Fibroblast of mammary gland (primary cell): ENCODE measurements at places on chromosomes 4 and X.

DNA sequence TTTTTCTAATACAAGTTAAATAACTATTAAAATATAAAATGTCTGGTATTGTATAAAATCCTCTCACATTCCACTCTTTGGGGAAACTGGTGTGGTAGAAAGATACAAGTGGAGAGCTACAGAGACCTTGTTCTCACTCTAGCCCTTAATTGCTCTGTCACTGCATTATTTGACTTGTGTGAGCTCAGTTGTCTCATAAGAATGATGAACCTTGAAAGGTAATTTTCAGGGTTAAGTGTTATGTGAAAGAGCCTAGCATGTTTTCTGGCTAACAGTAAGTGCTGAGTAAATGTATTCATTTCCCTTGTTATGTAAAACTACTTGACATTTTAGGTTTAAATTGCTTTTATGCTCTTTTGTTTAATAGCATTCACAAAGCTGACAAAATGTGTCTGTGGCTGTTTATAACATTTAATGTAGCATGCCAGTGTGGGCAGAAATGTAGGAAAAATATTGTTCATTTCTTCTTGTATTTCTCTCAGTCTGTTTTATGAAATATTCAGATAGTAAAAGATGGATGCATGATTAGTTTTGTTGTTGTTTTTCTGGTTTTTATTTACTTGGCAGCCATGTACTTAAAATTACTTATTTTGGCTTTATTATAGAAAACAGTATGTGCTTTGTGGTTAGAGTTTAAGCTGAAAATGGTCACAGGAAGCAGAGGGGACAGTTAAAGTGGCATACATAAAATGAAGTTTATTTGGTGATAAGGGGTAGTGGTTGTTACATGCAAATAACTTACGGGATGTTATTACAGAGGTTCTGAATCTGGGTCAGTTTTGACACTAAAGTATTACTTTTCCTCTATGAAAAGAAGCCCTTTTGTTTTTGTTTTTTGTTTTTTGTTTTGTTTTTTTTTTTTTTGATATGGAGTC, 29.2 kb downstream of the SLAIN2 start:
- no peak for DNase-seq

- DNase-seq: no peak
Observed at GRCh38 chr4:121973816-121974215, 22.0 kb upstream of the TRPC3 start.

GRCh38 chr4:7365462-7366179, 69.1 kb downstream of the PSAPL1 start:
- no peak for DNase-seq

DNA sequence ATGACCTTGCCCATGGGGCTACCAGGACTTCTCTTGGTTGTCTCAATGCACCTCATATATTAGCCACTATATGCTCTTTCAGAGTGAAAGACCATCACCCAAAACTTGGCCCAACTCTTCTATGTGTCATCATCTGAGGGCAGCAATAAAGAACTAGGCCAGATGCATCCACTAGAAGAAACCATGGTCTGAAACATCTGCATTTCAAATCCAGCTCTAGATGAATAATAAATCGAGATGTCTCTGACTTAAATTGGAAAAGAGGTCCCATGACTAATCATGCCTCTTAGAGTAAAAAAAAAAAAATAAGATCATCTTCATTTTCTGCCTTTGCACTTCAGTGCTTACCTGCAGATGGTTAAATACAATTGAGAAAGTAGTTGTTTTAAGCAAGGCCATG, 397.6 kb upstream of the PITX2 start:
- DNase-seq: no peak

GRCh38 chr4:39255871-39256270, 73.5 kb downstream of the WDR19 start:
- no peak for DNase-seq

- peak; percentile 54 for DNase-seq
Observed at GRCh38 chr4:1166509-1167243, 5.7 kb downstream of the SPON2 start.

GRCh38 chr4:137076908-137077307, 455.4 kb downstream of the PCDH18 start:
- no peak for DNase-seq

DNA sequence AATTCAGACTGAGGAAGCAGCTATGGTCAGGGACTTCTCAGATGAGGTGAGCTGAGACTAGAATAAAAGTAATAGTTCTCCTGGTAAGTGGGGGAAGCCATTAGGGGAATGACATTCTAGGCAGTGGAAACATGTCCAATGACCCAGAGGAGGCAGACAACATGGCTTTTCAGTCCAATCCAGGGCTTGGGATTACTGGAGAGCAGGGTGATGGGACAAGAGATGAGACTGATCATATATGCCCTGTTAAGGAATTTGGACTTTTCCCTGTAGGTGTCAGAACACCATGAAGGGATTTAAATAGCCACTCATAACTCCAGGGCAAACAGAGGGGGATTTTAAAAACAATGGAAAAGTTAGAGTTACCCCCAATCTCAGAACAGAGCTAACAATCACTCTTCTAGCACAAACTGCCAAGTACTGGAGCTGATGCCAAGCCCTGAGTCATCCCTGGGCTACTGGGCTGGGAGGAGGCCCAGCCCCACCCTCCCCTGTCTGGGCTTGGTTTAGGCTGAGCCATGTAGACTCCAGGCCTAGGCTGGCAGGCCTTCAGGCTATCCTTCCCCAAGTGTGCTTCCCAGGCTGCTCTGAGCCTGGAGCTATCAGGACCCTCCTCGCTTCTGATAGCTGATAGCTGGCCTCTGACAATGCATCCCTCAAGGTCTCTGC, 22.7 kb upstream of the MSN start:
- DNase-seq: peak; percentile 86

- DNase-seq: peak; percentile 10
Observed at GRCh38 chrX:109312757-109313156, 169.1 kb downstream of the GUCY2F start.

- no peak for DNase-seq
Observed at GRCh38 chr4:102868153-102868780, 525 bp upstream of the CISD2 start.

DNA sequence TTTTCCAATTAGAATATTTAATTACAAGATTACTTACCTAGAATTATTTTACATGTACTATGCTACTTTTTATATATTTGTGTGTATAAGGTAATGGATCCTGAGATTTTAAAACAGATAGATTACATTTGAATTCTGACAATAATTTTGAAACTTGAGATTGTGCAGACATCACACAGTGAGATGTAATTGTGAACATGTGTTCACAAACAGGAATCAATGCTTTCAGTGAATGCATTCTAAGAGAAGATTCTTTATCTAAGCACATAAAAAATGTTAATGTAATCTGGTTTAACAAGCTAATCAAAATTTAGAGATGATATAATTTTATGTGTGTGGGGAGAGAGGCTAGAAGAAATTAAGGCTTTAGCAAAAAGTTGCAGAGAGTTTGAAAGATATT, 1925.5 kb downstream of the ARAP2 start:
- DNase-seq: no peak

DNA sequence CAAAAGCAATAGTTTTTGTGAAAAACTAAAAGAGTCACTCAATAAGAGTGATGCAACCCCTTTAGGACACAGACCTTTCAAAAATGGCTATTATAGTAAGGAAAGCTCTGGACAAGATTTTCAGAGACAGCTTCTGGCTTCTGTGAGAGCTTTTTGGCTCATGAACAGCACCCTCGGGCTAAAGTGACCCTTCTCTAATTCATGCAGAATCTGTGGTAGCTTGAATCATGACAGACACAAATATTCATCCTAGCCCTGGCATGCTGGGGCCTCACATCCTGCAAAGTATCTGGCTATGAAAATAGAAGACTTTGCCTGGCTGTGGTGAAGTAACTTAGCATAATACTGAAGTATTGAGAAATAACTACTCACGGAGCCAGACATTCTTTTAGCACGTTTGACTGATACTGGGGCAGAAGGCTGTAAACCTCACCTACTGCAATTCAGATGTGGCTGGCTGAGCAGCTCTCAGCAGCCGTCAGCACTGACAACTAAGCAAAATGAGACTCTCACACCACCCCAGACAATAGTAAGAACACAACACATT, 327.3 kb downstream of the MAPK10 start:
- DNase-seq: peak; percentile 88

GRCh38 chrX:14220386-14220944, 190.8 kb upstream of the GEMIN8 start:
- DNase-seq: no peak

- DNase-seq: peak; percentile 24
Observed at GRCh38 chr4:84870398-84871163, 95.9 kb downstream of the WDFY3 start.

DNA sequence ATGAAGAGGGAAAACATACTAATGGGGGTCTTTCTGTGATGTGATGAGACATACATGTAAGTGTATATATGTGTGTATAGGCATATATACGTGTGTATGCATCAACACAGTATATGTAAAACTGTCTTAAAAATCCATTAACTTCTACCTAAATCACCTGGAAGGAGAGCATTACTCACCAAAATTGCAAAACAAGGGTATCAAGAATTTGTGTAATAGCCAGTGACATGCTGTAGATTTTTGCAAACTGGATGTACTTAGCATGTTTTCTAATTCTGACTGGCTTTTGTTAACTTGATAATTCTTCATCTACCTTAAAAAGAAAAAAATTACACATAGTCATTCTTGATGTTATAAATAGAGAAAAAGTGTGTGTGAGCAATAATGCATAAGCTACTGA, 104.7 kb downstream of the PRRG1 start:
- DNase-seq: no peak

GRCh38 chrX:130184857-130185256, 13.1 kb downstream of the RAB33A start:
- DNase-seq: no peak

GRCh38 chrX:66015152-66015831, 24.6 kb downstream of the VSIG4 start:
- DNase-seq: no peak
